ENCODE measurements at places on chromosomes 6 and 20.
A peak's percentile ranks its signal among the peaks of the same experiment; 100 is the strongest.

DNA sequence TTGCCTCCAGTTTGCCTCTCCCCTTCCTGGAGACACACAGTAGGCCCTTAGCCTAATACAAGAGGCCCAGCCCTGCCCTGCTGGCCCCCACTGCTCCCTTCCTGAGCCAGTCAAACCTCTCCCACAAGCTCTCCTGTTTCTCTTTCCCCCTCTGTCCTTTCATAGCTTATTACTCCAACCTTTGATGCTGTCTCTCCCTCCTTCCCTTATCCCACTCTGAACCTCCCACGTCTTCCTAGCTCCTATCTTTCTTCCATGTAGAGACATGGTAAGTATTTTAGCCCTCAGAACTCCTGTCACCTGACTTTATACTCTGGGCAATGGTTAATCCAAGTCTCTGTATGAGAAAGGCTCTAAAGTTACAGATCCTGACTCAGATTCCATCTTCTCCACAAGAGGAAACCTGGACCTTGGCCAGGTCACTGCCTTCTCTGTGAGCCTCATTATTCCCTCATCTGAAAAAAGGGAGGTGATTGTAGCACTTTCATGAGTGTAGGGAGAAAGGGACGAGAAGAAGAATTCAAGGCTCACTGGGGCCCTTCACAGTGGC lies 6.7 kb downstream of the TGIF2 start:
- DNase-seq, result no peak

DNA sequence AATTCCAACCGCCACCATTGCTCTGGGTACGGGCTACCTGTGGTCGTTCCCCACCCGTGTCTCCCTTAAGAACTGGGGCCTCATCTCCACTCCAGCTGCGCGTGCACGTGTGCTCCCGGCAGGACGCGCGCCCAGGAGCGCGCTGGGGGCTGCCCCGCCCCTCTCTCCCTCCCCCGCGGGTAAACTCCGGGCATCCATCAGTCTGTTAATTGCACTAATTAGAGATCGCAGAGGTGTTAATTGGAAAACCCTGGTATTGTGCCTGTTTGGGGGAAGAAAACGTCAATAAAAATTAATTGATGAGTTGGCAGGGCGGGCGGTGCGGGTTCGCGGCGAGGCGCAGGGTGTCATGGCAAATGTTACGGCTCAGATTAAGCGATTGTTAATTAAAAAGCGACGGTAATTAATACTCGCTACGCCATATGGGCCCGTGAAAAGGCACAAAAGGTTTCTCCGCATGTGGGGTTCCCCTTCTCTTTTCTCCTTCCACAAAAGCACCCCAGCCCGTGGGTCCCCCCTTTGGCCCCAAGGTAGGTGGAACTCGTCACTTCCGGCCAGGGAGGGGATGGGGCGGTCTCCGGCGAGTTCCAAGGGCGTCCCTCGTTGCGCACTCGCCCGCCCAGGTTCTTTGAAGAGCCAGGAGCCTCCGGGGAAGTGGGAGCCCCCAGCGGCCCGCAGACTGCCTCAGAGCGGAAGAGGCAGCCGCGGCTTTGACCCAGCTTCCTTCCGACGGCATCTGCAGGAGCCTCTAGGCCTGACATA lies 14.4 kb downstream of the FOXP4 start:
- peak; percentile 96 for DNase-seq

GRCh38 chr20:10260316-10260715 lies 41.7 kb downstream of the SNAP25 start:
- no peak for DNase-seq

DNA sequence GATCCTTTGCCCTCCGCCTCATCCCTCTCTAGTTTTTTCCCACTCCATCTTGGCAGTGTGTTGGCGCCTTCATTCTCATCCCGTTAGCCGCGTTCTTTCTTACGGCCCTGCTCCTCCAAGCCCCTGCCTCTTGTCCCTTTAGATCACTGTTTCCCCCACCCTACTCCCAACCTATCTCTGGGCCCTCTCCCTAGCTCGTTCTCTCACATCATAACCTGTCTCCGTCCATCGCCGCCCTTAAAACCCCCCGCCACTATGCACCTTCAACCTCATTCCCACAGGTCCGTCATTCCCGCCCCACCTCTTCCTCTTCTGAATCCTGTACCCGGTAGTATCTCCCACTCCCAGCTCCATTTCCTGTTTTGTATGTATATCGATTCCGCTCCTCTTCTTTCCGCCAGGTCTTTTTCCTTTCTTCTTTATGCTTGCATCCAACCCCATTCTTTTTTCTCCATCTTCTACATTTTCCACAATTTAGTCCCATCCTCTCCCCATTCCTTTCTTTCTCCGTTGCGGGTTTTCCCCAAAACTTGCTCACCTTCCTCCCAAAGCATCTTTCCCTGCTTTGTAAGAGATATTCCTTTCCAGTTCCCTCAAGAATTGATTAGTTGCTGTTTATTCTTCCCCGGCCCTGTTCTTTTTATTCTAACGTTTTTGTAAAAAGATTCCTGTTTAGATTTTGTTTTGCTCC lies 671 bp downstream of the EFHC1 start:
- DNase-seq, result no peak

DNA sequence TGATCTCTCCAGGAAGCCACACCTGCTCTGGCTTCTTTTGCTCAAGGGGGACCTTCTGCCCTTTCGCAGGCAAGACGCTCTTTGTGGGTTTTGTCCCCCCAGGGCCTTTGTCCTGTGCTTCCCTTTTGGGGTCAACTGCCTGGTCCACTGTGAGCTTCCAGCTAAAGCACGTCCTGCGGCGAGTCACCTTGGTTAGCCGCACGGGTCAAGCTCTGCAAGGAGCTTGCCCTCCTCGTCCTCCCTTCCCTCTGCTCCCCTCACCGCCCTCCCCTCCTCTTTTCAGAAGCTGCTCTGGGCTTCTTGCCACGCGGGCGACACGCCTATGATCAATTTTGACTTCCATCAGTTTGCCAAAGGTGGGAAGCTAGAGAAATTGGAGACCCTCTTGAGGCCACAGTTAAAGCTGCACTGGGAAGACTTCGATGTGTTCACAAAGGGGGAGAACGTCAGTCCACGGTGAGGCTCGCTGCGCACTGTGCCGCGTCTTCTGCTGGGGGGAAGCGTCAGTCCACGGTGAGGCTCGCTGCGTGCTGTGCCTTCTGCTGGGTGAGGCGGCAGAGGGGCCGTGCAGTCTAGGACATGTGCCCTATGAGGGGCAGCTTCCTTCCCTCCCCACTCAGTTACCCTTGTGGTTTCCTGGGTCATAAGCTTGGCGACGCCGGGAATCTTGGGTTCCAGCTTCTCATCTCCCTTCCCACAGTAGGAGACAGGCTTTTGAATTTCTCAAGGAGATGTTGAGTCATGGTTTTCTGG lies 80.2 kb downstream of the SYNJ2 start:
- DNase-seq, result peak; percentile 57

DNA sequence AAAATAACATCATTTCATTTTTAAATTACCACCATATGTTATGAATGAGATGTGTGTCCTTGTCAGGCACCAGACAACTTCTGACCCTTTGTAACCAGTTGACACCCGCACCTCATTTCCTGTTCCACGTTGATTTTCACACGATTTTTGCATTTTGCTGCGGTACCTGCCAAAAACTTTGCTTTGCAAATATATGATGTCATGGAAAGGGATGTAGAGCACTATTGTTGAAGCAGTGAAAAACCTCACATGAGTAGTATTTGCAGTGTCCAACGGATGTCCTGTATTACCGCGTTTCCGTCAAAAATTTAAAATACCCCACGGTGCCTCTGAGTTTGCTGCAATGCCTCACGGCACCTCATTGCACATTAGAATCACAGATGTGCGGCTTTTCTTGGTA lies 115.6 kb downstream of the MTHFD1L start:
- no peak for DNase-seq

GRCh38 chr6:118752803-118753202 lies 101.4 kb upstream of the CEP85L start:
- no peak for DNase-seq

- DNase-seq, result no peak
Measured at GRCh38 chr6:147248859-147249258, 44.6 kb downstream of the STXBP5 start.

DNA sequence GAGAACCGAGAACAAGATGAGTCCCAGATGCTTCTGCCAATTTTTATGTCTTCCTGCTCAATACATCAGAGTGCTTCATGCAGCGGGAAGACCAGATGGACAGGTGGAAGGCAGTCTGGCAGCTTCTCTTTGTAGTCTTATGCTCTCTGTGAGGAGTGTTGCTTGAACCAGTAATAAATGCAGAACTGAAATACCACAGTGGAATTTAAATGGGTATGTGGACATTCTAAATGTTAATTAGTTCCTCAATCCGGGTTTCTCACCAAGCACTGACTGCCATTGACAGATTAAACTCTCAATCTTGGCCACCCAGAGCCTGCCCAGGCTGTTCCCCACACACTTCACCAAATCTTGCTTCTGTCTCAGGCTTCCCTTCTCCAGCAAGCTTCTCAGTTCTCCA lies 695.5 kb upstream of the CHD6 start:
- no peak for DNase-seq

DNA sequence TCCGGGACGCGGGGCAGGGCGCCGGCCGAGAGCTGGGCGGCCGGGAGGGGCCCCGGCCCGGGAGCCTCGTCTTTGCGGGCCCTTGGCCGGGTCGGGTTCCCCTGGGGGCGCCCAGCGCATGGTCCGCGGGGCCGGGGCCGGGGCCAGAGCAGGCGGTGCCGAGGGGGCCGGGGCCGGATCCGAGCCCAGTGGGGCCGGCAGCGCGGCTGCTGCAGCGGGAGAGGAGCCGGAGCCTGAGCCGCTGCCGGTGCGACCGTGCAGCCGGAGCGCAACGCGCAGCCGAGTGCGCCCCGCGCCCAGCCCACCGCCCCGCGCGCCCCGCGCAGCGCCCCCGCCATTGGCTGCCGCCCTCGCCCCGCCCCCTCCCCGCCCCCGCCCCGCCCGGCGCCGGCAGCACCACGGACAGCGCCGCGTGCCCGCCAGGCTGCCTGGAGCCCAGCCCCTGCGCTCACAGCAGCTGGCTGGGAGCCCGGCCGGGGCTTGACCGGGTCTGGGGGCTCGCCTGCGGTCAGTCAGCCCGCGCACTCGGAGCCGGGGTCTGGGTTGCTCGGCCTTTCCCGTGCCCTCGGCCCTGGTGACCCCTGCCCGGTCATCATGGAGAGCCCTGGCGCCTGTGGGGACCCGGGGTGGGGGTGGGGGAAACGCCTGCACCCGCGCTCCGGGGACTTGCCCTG lies at the start of gene HRH3:
TSS of gene HRH3 (minus strand) at position 287 of the 674 bp plus-strand sequence. CDS start 308 bp downstream, outside the sequence.
- DNase-seq, result no peak

DNA sequence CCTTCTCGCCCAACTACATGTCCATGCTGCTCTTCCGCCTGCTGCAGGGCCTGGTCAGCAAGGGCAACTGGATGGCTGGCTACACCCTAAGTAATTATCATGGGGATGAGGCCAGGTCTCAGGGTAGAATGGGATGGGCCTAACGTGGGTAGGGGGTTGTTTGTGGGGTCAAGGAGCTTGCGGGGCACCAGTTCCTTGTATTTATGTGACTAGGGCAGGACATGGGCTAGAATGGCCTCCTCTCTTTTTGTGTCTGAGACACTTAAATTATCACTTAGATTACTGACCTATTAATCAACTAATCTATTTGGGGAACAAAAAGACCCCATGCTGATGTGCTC lies 10.7 kb downstream of the SLC22A1 start:
- no peak for DNase-seq

GRCh38 chr20:6606651-6607050 lies 160.8 kb upstream of the BMP2 start:
- no peak for DNase-seq
